ENCODE measurements at places on chromosomes 1 and 21.

GRCh38 chr1:70458131-70458530 lies 47.1 kb downstream of the CTH start:
- no peak for DNase-seq

DNA sequence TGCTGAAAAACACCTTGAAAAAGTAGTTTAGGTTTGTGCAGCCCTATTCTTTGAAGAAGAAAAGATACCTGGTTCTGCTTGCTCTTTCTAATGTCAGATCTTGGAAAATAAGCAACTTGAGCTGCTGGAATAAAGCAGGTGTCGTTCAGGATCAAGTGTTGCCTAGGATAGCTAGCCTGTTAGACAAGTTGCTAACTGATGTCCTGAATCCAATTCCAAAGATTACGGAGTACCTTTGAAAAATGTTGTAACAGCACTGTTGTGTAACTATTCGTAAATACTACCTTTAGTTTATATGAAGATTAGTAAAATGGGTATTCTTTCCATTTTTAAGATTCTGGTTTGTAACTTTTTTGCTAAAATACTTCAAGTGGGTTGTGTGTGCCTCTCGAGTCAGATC lies 151.5 kb downstream of the CLEC20A start:
- DNase-seq: no peak

DNA sequence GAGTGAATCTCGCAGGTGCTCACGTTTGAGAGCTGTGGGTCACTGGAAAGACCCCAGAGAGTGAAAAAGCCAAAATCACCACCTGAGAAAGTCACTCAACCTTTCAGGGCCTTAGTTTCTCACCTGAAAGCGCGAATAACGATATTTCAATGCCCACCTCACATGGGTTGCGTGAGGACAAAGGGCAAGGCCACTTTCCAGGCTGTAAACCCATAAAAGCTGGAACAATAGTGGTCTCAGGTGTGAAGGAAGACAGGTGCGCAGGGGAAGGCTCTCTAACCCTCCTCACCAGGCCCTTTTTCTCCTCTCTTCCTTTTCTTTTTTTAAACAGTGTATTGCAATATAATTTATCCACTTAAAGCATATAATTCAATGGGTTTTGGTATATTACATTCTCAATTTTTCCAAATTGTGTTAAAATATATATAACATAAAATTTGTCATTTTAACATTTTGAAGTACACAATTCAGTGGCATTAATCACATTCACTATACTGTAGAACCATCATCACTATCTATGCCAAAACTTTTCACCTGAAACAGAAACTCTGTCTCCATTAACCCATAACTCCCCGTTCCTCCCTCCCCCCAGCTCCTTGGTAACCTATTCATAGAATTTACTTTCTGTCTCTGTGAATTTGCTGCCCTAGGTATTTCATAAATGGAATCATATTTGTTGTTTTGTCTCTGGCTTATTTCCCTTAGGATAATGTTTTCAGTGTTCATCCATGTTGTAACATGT lies 118.4 kb upstream of the TNR start:
- no peak for DNase-seq

DNA sequence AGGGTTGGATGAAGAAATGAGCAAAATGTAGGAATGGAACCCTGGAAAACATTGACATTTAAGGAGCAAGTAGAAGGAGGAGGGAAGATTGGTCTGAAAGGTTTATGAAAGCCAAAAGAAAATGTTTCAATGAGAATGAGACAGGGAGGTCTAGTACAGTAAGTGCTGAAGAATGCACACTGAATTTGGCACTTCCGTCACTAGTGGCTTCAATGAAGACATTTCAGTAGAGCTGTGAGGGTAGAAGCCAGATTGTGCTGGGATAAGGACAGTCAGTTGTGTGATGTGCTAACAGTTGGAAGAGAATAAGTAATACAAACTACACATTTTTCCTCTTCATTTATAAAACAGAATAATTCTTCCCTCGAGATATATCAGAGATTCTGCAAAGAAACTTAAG lies 17.1 kb downstream of the THEM4 start:
- no peak for DNase-seq

- DNase-seq: no peak
Measured at GRCh38 chr1:193706766-193707165, 520.4 kb upstream of the B3GALT2 start.

Measured in NCI-H460 (cell line).